GM12892 (cell line): ENCODE measurements at places on chromosomes 1 and 21.

DNA sequence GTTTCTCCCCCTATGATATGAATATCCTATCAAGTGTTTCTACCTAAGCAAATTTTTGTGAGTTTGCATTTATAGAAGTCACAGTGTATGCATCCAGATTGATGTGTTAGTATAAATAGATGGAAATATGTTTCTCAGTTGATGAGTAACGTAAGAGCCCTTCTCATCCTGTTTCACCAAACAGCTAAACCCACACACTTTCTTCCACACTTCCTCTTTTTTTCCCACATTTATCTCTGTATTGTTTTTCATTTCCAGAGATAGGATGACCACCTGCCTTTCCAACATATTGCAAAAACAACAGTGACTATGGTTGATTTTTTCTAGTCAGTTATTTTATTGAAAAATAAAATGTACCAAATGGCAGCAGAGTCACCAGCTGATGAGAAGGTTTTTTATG is 490.1 kb downstream of the NEGR1 start:
- DNase-seq: no peak

- DNase-seq: no peak
Observed at GRCh38 chr1:54188291-54188690, 11.5 kb downstream of the CYB5RL start.

DNA sequence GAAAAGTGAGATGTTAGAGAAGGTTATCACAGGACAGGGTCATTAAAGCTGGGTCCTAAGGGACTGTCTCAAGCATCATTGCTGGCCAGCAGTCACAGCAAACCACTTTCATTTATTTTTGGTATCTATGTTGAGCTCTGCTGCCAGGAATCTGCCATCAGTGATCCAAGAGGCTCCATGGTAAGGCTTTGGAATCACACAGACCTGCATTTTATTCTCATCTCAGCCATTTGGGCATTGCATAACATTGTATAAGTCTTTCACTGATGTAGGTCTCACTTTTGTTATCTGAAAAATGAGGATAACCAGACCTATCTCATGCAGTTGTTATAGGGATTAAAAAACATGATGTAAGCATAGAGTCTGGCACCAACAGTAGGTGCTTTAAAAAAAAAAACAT is 77.5 kb downstream of the OMA1 start:
- DNase-seq: no peak

- no peak for DNase-seq
Observed at GRCh38 chr1:236393681-236394481, at the start of gene EDARADD. Gene EDARADD (plus strand): TSS chr1:236394286. CDS start chr1:236394445, 159 bp downstream.

DNA sequence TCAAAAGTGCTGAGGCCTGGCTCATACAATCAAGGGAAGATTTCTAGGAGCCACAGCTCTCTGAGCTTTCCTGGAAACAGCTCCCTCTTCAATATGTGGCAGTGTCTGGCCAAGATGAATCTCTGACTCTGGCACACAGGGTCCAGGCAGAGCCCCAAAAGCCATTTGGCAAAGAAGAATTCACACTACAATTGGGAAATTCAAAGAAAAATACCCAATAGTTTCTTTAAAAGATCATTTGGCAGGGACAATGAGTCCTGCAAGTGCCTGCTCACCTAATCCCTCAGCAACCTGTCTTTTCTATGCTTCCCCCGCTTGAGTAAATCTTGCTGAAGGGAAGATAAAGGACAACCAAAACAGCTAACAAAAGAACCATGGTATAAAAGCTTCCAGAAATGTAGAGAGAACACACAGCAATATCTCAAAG is 124.6 kb downstream of the TGFBR3 start:
- no peak for DNase-seq

DNA sequence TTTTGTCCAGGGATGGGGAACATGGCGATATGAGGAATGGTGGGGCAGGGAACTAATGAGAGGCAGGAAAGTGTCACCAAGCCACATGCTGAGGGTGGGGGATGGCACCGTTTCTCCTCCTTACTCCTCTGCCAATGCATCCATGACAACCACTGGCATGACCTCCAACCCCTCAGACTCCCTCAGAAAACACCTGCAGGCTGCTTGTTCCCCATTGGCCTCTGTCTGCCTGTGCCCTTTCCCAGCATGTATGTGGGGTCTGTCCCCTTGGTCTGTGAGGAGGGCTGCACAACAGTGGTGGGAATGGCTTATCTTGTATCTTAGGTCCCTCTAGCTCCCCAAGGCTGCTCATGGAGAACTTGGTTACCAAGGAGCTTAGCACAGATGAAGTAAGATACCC is 137.2 kb upstream of the NGF start:
- no peak for DNase-seq

- no peak for DNase-seq
Observed at GRCh38 chr1:245679821-245680780, 525.3 kb downstream of the KIF26B start.

DNA sequence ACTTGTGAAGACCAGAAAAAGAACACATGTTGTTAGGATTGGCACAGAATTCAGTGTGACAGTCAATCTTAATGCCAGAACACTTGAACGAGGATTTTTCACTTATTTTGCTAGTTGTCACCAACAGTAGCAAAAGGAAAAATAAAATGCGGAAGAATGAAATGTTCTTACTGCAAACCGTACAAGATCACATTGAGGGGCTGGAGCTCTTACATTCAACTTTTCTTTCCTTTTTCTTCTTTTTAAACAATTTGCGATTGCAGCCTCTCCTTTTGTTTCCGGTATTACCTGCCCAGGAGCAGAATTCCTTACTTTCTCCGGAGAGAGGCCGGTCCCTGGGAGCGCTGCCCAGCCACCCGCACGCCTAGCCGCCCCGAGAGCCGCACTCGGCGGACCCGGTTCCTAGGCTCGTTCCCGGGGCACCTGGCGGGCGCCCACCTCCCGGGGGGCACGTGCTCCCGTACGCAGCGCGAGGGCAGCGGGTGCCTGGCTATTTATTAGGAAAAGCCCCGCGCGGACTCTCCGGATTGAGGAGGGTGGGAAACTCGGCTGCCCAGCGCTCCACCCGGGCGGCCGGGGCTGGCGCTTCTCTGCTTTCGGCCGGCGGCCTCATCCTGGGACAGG is 1.2 kb upstream of the CAMTA1 start:
- DNase-seq: no peak

DNA sequence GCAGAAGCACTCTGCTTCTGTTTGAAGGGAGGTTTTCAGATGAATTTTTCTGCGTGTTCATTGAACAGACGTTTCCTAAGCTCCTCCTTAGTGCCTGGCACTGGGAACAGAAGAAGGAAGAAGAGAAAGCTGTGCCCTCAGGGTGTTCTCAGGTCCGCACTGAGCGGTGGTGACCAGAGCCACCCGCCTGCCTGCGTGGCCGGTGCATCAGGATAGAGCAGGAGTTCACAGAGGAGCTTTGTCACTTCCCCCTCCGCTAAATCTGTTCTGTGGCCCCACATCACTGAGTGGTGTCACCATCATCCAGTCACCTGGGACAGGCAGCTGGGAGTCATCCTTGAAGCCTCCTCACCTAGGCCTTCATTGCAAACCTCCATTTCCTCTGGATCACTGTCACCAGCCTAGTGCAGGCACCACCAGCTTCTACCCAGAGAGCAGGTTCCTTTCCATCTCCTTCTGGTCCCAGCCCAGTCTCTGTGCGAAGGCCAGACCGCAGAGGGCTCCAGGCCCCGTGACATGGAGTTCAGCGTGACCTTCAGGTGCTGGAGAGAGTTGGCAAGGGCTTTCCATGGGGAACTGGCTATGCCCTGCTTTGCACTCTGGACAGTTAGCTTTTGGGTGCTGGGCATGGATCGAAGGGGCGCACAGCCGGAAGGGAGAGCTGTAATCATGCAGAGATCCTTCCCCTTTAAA is 21.7 kb downstream of the PARK7 start:
- no peak for DNase-seq

DNA sequence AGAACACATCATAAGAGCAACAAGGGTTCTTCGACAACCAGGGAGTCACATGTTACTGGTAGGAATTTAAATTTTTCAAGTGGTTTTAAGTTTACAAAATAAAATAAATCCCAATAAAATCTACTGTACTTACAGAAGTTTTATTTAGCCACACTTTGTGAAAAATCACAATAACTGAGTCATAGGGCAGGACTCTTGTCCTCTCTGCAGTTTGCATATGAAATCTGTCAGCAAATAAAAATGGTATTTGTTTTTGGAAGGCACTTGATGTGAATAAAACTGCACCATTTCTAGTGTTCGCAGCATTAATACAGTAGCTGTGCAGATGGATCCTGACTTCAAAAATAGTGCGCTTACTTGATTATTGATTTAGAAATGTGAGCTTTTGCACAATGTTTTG is 150.4 kb downstream of the LBR start:
- no peak for DNase-seq
